NCI-H526 treated with DMSO at 0.1 percent for 48 hours (cell line): ENCODE measurements at places on chromosomes 12 and 14.

GRCh38 chr14:23047751-23048693, 6.0 kb downstream of the PSMB11 start:
- no peak for DNase-seq

- no peak for DNase-seq
Measured at GRCh38 chr14:54465654-54466053, 23.1 kb downstream of the GMFB start.

DNA sequence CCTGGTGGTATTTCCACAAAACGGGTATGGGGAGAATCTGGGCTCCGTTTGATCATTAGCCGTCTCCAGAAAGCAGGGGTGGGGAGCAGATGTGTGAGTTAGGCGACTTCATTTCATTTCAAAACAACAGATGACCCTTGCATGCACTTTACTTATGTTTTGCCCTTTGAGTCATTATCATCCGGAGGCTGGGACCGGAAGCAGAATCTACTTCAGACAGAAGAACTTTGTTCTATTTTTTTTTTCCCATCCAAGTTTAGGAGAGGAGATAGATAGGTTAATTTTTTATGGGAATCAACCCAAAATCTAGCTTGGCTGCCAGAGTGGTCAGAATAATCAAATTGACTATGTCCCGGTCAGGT, 31.3 kb upstream of the CMAS start:
- no peak for DNase-seq

DNA sequence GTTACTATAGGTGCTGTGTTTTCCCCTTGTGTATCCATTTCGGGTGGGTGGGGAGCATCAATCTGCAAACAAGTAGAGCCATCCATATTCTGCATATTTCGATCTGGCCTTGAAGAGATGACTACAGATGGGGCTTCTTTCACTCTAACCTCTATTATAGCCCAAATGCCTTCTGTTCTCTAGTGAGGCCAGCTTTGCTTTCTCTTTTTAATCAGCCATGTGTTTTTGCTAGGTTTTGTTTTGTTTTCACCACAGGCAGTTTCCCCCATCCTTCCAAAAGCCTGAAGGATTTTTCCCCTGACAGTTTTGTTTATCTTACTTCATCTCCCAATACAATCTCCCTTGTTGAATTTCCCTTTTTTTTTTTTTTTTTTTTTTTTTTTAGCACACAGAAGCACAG, 224.1 kb downstream of the BTG1 start:
- DNase-seq = no peak

GRCh38 chr14:29222671-29223268, 456.2 kb downstream of the FOXG1 start:
- DNase-seq = peak; percentile 8

DNA sequence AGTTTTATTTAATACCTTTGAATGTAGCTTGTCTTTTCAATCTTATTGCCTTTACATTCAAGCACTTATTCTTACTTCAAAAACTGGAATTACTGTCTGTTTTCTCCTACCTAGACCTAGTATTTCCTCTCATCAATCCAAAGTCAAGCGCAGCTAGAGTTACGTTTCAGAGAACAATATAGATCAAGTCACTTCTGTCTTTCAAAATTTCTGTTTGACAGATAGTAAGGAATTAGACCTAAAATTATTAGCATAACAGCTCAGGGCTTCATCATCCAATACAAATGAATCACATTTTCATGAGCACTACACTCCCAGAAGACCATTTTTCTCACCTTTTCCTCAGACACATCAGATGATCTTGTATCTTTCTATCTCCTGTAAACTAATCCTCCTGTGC, 170.6 kb downstream of the CCDC59 start:
- DNase-seq = no peak

DNA sequence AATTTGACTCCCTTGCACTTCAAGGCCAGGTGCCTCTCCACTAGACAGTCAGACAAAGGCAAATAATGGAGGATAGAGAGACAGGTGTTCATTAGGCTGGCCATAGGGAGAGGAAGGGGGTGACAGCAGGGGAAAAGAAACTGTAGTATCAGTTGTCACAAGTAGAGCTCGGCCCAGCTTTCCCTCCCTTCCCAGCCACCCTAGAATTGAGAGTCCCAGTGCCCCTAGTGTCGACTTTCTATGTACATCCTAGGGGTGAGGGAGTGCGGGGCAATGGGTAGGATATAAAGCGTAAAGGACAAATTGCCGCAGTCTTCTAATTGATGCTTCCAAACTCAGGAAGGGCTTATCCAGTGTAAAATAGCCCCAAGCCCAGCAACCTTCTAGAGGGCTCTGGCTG, 39.0 kb downstream of the BAZ2A start:
- peak; percentile 49 for DNase-seq

- DNase-seq = no peak
Measured at GRCh38 chr12:128784030-128784760, 39.6 kb downstream of the SLC15A4 start.

DNA sequence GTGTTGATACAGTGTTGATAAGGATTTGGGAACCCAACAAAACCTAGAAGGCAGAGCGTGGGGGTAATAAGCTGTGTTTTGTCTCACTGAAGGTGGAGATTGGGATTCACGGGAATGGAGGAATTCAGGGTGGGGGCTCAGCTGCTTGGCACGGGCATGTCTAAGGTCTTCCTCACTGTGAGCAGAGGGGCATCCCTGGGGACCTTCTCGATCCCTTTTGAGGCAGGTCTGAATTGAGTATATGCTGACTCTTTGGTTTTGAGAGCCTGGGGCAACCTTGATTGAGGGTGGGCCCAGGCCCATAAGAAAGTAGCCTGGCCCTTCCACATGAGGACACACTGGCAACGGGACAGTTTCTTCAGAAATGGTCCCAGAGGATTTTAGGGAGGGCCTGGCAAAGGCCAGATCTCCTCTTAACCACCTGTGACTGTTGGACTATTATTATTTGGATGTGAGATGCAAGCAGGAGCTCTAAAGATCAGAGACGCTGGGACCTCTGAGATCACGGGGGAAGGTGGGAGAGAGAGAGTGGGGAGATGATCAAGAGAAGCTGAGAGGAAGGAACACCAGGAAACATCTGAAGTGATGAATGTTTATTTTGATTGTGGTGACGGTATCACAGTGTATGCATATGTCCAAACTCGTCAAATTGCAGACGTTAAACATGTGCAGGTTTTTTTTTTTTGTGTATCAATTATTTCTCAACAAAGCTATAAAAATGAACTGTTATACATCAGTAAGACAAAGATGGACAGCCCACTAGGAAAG, 48.4 kb downstream of the SMIM41 start:
- DNase-seq = no peak

DNA sequence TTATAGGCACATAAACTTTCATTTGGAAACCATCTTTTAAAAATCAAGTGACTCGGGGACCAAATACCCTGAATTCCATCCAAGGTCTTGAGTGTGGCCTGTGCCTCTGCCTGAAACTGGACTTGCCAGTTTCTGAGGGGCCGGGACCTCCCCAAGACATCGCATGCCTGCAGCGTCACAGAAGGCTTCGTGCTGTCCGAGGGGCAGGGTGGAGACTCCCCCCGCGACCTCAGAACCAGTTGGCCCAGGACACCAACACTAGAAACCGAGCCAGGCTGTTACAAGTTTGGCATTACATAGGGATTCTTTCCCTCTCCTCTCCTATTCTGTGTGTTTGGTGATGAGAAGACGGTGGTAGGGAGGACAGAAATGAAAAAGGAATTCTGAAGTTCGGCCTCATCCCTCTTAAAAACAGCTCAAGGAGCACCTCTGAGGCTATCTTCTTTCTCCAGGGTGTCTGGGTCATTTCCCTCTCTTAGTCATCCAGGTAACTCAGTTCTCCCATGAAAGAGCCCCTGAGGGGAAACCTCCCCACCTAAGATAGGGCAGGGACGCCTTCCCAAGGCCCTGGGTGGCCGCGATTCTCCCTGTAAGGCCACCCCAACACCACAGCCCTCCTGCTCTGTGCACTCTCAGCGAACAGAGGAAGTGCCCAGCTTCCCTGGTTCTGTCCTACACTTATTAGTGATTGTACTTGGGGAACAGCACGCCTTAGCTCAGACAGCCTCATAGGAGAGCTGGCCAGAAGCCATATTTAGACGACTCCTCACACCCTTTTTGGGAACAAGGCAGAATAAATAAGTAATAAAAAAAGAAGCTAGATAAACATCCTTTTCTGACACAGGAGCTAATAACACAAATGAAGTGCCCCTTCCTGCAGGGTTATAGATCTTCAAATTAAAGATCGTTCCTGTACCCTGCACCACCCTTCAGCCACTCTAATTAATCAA, 93.8 kb downstream of the BCL11B start:
- no peak for DNase-seq

DNA sequence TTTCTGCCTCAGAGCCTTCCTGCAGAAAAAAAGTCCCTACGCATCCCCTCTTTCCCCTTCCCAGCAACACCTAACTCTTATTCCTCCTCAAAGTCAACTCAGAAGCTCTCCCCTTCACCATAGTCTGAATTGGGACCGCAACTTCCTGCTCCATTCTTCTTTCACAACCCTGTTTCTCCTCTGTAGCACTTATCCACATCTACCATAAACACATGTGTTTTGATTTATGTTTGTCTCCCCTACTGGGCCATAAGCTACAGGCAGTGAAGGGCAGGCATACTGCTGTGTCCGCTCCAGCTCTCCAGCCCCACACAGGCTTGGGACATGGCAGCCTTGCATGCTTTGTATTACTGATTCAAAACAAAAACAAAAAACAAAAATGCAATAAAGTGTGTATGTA, 5.9 kb downstream of the SDR9C7 start:
- no peak for DNase-seq

- DNase-seq = no peak
Measured at GRCh38 chr12:19158923-19159322, 29.4 kb downstream of the PLEKHA5 start.

DNA sequence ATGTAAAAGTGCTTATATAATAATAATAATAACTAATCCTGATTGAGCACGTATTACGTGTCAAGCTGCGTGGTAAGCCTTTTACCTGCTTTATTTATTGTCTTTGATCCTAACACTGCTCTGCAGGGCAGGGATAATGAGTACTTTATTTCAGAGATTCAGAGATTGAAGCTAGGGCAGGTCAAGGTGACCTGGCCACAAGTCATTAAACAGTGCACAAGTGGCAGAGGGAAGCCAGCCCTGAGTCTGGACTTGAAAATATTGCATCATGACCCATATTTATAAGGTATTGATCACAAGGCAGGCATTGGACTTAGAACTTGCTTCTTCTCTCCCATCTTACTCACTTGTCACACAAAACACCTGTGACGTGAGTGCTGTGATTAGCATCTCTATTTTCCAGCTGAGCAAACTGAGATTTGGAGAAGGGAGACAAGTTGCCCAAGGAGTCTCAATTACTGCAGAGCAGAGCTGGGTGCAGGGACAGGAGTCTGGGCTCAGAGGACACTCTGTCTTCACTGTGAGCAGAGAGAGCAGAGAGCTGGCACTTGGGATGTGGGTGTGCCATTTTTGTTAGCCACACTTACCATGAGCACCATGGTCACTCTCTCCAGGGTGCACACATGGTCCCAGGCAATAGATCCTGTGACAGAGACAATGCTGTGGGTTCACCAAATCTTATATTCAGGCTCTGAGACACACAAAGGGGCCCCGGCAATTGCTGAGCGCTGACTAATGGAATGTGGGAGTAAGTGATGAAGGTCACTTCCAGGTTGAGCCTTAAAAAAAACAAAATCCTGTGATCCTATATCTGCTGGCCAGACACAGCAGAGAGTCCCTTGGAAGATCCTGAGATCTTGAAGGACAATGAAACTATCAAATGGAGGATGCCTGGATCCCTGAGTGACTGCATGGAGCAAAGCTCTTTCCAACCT, 113.2 kb upstream of the MED13L start:
- DNase-seq = no peak

GRCh38 chr14:68135566-68135965, 316.0 kb downstream of the RAD51B start:
- no peak for DNase-seq

- no peak for DNase-seq
Measured at GRCh38 chr14:96105089-96105925, 66.1 kb downstream of the C14orf132 start.

DNA sequence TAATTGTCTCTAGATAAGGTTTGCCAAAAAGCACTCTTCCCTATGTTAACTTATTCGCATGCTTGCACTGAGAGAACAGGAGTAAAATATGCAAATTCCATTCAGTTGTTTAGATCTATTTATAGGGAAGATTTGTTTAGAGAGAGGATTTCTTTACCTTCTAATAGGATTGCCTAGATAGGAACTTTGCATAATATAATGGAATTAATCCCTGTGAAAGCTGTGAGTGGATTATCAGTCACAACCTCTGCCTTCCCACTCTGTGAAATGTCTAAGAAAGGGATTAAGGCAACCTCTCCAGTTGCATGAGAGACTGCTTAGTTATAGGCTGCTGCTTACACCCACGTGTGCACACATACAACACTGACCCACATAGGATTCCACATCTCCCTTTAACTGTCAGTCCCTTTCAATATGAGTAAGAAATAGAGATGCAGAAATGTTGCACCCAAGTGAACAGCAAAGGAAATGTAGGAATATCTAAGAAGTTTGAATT, 83.2 kb downstream of the ALG10B start:
- DNase-seq = peak; percentile 10

DNA sequence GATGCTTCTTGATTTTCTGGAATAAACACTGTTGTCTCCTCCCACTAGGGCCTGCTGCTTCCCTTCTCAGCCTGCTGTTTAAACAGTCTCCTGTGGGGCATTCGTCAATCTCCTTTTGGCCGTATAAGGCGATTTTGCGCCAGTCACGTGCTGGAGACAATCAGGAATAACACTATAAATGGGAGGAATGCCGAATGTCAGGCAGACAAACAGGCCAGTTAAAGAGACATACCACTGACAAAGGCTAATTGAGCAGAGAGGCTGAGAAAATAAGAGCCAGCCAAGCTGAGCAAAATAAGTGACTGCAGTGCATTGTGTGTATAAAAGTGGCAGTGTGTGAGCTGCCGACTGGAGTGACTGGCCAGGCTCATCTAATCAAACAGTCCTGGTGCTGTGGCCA, 23.3 kb downstream of the DMAC2L start:
- peak; percentile 3 for DNase-seq

DNA sequence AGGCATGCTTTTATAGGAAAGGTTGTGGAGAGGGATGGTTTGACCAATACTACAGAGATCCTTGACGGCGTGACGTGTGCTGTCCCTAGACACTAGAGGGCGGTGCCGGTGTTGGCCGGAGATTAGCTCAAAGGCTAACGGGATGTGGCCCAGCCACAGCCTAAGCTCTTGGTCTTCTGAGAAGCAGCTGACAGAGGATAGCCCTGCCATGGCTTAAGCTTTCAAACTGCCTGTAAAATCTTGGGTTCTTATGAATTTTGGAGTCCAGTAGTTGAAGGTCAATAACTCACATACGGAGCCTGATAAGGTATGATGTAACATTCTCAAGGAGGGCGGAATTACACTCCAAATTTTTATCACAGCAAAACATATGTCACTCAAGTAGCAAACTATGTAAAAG, 515.7 kb upstream of the ATXN7L3B start:
- peak; percentile 27 for DNase-seq
